ENCODE measurements at places on chromosomes 16 and 17.
A peak's percentile ranks its signal among the peaks of the same experiment; 100 is the strongest.

DNA sequence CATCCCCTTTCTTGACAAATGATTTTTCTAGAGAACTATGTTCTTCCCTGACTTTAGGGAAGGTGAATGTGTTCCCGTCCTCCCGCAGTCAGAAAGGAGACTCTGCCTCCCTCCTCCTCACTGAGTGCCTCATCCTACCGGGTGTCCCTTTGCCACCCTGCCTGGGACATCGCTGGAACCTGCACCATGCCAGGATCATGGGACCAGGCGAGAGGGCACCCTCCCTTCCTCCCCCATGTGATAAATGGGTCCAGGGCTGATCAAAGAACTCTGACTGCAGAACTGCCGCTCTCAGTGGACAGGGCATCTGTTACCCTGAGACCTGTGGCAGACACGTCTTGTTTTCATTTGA, 7.4 kb downstream of the NAT9 start:
- DNase-seq: no peak

DNA sequence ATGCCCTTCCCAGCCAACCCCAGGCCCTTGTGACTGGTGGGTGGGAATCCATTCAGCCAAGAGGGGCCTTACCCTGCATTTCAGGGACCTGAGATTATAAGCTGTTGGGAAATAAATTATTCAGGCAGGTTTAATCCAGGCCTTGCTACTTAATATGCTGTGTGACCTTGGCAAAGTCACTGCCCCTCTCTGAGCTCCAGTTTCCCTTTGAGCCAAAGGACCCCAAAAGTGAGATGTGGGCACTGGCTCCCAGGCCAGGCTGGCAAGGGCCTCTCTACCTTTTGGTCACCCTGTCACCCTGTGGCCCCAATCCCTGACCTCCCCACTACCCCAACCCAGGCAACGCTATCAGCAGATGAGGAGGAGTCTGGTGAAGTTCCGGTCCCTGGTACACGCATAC, 33.9 kb downstream of the MYO15A start:
- no peak for DNase-seq

DNA sequence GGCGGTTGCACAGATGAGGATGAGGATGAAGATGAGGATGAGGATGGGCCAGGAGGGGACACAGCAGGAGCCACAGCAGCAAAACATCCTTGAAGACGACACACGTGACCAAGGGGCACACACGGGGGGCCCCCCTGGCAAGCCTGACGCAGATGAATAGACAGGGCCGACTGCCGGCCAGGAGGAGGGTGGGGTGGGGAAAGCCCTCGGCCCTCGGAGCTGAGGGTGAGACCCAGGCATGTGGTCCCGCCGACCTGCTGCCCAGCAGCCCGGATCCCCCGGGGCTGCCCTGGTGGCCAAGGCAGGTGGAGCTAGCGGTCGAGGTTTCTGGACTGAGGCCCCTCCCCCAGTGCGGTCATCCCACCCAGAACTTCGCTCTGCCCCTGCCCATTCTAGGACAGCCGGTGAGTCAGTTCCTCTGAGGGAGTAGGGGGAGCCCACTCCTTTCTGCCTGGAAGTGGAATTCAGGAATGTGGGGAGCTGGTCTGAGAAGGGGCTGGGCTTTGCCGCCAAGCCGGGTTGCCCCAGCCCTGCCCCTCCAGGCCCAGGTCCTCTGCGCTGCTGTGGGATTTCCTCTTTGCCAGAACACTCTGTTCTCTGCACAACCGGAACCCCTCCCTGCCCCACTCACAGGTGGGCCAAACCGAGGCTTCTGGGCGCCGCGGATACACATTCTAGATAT, 9.9 kb downstream of the CYGB start:
- DNase-seq: no peak

- no peak for DNase-seq
Observed at GRCh38 chr16:79685871-79686270, 85.3 kb upstream of the MAF start.

- no peak for DNase-seq
Observed at GRCh38 chr16:49061137-49061714, 220.4 kb downstream of the CBLN1 start.

DNA sequence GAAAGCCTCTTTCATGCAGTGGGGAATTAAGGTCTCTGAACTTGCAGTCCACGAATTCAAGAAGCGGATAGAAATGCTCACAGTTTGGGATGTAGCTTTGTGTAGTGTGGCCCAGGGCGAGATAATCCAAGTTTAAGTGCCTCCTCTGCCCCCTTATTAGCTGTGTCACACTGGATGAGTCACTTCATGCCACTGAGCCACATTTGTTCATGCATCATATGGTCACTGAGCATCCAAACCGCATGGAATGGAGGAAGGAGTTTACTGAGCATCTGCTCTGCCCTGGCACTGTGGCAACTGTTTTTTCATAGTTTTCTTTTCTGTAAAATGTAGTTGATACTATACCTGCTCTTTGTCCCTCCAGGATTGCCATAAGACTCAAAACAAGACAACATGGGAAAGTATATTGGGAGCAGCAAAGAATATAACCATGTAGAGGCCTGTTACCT, 15.1 kb upstream of the DHX8 start:
- no peak for DNase-seq

DNA sequence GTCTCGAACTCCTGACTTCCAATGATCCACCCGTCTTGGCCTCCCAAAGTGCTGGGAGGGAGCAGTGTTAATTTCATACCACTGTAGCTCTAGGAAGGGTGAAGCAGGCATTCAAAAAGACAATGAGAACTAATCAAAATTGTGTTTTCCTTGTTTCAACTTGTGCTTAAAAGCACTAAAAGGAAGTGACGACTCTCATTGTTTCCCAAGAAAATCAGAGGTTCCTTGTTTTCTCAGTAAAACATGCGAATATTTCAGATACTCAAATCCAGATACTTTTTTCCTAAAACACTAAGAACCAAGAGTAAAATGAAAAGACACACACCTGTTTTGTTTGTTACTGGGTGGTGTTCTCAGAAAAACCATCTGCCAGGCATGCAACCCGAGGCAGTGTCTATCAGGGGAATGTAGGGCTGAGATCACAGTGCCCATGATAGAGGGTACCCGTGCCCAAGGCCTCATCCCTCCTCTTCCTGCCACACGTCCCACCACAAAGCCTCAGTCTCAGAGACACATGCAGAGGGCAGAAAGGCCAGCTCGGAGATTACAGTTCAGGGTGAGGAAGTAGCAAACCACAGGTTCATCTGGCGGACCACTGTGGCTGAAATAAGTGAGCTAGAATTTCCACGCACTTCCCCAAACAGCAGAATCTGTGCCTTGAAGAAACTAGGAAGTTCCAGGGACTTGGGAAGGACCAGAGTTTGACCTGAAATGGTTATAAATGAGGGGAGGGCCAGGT, 33.7 kb downstream of the GINS3 start:
- peak; percentile 45 for DNase-seq

DNA sequence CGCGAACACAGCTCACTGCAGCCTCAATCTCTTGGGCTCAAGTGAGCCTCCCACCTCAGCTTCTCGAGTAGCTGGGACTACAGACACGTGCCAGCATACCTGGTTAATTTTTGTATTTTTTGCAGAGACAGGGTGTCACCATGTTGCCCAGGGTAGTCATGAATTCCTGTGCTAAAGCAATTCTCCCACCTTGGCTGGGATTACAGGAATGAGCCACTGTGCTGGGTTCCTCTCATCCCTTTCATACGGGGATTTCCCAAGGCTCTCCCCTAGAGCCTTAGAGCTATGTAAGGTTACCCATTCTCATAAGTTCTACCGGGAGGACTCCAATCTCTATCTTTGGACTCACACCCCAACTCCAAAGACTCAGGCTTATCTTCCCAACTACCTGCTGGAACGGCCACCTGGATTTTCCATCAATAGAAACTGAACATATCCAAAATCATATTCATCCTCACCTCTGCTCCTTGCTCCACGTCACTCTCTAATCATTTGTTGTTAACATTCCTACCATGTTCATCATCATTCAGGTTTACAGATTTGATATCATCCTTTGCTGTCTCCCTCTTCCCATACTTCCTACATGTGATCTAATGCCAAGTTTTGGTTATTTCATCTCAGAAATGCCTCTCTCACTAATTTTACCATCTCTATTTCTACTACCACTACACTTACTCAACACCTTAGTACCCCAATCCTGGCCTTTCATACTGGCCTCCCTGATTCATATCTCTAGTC, 92.5 kb downstream of the NCOR1 start:
- no peak for DNase-seq

GRCh38 chr16:16905850-16906249, 526.9 kb downstream of the NPIPA7 start:
- DNase-seq: no peak

All from GM12878 (cell line).